Fibroblast of lung (primary cell): ENCODE measurements at places on chromosomes 7 and 10.
A peak's percentile ranks its signal among the peaks of the same experiment; 100 is the strongest.

DNA sequence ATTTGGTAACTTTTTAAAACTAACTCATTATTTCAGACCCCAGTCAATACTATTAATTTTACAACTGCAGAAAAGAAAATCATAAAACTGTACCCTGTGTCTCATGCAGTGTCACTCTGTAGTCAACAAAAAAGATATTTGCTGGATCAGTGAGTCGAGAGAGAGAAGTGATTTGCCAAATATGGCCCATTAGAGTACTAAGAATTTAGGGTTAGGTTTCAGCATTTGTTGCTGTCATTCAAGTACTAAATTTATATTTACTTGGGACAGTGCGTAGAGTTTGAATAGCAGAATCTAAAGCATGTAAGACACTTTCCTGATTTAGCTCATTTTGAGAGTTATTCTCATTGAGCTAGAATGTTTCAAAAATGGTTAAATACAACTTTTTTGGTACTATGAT, 38.9 kb downstream of the CACNA2D1 start:
- no peaks in the 10 kb centered on the region for H3K4me1 ChIP-seq
- no peak overlapping the region for H3K4me3 ChIP-seq
- H3K36me3 ChIP-seq = no peaks in the 10 kb centered on the region
- H3K27me3 ChIP-seq = no peaks in the 10 kb centered on the region
- no peak overlapping the region for H3K27ac ChIP-seq

DNA sequence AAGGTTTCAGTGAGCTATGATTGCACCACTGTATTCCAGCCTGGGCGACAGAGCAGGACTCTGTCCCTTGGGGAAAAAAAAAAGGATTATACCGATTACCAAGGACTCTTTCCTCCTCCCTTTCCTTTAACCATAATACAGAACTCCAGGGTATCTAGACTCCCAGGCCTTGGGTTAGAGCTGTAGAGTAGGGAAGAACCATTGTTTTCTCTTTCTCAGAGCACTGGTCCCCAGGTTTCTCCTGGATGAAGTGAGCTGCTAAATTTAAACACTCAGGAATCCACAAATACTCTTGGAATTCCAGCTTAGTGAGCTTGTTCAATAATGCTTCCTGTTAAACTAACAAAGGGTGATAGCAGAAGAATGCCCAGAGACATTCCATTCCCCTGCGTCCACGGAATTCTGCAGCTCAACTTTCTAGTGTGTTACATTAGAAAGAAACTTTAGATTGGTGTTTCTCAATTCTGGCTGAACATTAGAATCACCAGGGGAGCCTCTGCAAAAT, 14.6 kb upstream of the RPEL1 start:
- H3K27ac ChIP-seq = peak overlapping the region; percentile 62
- no peak overlapping the region for H3K4me3 ChIP-seq
- peak; percentile 89 for DNase-seq
- H3K4me1 ChIP-seq = peaks cover 14% of the 10 kb centered on the region

GRCh38 chr7:69228212-69228811, 370.0 kb upstream of the AUTS2 start:
- no peaks in the 10 kb centered on the region for H3K27me3 ChIP-seq
- H3K36me3 ChIP-seq = no peaks in the 10 kb centered on the region
- H3K27ac ChIP-seq = no peak overlapping the region
- no peak for DNase-seq

GRCh38 chr10:35870665-35871310, 228.7 kb upstream of the FZD8 start:
- H3K36me3 ChIP-seq = no peaks in the 10 kb centered on the region
- no peak overlapping the region for H3K27ac ChIP-seq
- H3K4me3 ChIP-seq = no peak overlapping the region
- peaks cover 2% of the 10 kb centered on the region for H3K4me1 ChIP-seq

DNA sequence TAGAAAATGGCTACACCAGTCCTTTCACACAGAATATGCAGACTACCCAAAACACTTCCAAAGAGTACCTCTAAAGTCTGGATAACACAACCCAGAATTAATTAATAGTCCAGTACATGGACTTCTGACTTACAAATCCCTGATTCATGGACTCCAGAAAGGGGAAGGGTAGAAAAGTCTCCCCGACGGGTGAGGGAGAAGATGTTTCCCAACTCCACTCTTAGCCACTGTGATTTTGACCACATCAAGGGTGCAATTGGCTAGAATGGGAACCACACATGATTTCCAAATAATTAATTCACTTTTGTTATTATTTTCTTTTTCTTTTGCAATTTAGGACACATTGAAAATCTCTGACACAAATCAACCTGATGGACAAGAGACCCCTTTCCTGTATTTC, 1.4 kb downstream of the TMEM130 start:
- H3K27me3 ChIP-seq = peaks cover 13% of the 10 kb centered on the region
- H3K36me3 ChIP-seq = no peaks in the 10 kb centered on the region
- DNase-seq = no peak
- H3K4me3 ChIP-seq = no peak overlapping the region
- no peak overlapping the region for H3K27ac ChIP-seq
- peaks cover 2% of the 10 kb centered on the region for H3K4me1 ChIP-seq

DNA sequence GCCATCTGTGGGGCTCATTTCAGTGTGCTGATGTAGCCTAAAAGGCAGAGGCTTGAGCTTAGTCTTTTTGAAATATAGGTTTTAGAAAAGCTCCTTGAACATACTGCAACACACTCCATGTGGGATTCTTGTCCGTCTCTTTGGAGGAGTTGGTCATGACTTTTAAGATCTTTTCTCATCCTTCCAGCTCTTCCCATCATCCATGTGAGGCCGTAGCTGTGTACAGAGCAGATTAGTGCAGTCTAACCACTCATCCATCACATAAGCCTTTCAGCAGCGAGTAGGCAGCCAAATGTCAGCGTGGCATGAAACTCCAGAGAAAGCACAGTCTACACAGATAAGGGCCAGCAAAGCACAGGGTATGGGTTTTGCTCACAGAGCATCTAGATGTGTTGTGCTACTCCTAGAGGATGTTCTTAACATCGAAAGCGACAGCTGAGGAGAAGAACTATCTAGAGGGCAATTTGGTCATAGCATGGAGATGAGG, 28.1 kb upstream of the NPVF start:
- no peak overlapping the region for H3K4me3 ChIP-seq
- no peaks in the 10 kb centered on the region for H3K4me1 ChIP-seq
- H3K27me3 ChIP-seq = peaks cover 6% of the 10 kb centered on the region
- H3K27ac ChIP-seq = no peak overlapping the region
- H3K36me3 ChIP-seq = no peaks in the 10 kb centered on the region

GRCh38 chr7:107966711-107967110, 36.2 kb downstream of the LAMB1 start:
- peak; percentile 58 for DNase-seq
- no peaks in the 10 kb centered on the region for H3K27me3 ChIP-seq
- no peak overlapping the region for H3K27ac ChIP-seq
- H3K4me3 ChIP-seq = no peak overlapping the region
- H3K4me1 ChIP-seq = peaks cover 12% of the 10 kb centered on the region

- no peak overlapping the region for H3K27ac ChIP-seq
- no peaks in the 10 kb centered on the region for H3K27me3 ChIP-seq
- no peaks in the 10 kb centered on the region for H3K4me1 ChIP-seq
- no peak overlapping the region for H3K4me3 ChIP-seq
Measured at GRCh38 chr10:43203448-43204041, 63.3 kb downstream of the RASGEF1A start.

- DNase-seq = no peak
- peaks cover 4% of the 10 kb centered on the region for H3K36me3 ChIP-seq
- no peak overlapping the region for H3K4me3 ChIP-seq
- peaks cover 5% of the 10 kb centered on the region for H3K4me1 ChIP-seq
Measured at GRCh38 chr10:61961278-61961677, 59.8 kb downstream of the ARID5B start.

GRCh38 chr7:100859856-100860255, 7.3 kb upstream of the TRIP6 start:
- no peak overlapping the region for H3K27ac ChIP-seq
- no peak for DNase-seq
- peaks cover 14% of the 10 kb centered on the region for H3K36me3 ChIP-seq
- no peak overlapping the region for H3K4me3 ChIP-seq
- no peaks in the 10 kb centered on the region for H3K4me1 ChIP-seq

- no peak for DNase-seq
- no peaks in the 10 kb centered on the region for H3K27me3 ChIP-seq
- no peaks in the 10 kb centered on the region for H3K36me3 ChIP-seq
- no peak overlapping the region for H3K4me3 ChIP-seq
- H3K4me1 ChIP-seq = no peaks in the 10 kb centered on the region
- H3K27ac ChIP-seq = no peak overlapping the region
Measured at GRCh38 chr7:157096286-157097055, 42.3 kb upstream of the UBE3C start.

GRCh38 chr10:59708816-59709394, 745 bp downstream of the SLC16A9 start:
- H3K4me1 ChIP-seq = no peaks in the 10 kb centered on the region
- H3K27me3 ChIP-seq = peaks cover 27% of the 10 kb centered on the region
- H3K4me3 ChIP-seq = peak overlapping the region; percentile 35
- no peaks in the 10 kb centered on the region for H3K36me3 ChIP-seq

DNA sequence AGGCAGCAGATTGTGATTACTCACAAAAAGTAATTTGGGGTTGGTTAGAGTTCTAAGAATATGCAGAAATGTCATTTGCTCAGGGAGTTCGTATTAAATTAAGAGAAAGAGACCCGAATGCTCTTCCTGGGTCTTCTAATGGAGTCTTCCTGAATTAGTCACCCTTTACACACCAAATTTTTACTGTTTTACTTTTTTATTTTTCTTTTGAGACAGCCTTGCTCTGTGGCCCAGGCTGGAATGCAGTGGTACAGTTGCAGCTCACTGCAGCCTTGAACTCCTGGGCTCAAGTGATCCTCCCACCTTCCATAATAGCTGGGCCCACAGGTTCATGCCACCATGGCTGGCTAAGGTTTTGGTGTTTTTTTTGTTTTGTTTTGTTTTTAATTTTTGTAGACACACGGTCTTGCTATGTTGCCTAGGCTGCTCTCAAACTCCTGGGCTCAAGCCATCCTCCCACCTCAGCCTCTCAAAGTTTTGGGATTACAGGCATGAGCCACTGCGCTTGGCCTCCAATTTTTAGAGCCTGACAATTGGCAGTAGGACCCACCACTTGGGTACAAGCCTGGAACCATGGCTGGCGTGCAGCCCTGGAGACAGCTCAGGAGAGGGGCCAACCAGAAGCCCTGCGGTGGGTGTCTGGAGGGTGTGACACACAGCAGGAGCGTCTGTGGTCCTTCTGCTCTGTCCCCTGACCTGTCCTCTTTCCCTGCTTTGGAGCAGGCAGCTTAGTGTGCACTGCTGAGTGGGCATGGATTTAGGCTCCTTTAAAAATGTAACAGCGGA, 16.4 kb upstream of the BHLHA15 start:
- no peak overlapping the region for H3K4me3 ChIP-seq
- H3K27me3 ChIP-seq = no peaks in the 10 kb centered on the region
- H3K4me1 ChIP-seq = no peaks in the 10 kb centered on the region

DNA sequence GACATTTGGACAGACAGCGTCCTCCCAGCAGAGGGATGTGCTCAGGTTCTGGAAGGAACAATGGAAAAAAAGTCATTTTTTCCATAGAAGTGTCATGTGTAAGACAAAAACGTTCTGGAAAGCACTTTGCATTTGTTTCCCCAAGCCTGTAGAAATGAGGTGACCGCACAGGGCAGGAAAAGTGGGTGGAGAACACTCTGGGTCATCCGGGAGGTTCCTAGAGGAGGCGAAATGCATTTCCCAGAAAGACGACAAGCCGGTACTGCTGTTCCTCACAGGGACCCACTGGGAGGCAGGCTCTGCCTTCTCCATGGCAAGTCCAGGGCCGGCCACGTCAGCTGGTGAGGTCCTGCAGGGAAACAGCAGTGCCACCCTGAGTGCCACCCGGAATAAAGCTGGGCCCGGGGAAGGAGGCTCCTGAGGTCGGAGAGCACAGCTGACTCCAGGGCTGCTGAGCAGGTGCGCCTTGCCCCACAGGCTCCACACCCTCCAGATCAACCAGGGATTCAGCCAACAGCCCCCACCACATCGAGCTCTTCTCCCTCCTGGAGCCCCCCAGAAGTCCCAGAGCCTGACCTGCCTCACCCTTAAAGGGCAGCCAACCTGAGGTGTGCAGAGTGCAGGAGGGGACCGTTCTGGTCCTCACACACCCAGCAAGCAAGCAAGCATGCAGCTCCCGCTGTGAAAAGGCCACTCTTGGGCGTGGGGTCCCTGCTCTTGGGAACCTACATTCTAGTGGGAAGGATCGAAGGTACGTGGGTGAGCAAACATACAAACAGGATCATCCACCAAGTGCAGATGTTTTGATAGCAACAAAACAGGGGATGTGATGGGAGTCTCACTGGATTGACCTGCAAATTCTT, 28.8 kb upstream of the INPP5A start:
- no peaks in the 10 kb centered on the region for H3K27me3 ChIP-seq
- H3K4me3 ChIP-seq = no peak overlapping the region
- H3K4me1 ChIP-seq = peaks cover 4% of the 10 kb centered on the region
- no peak for DNase-seq
- H3K27ac ChIP-seq = no peak overlapping the region

DNA sequence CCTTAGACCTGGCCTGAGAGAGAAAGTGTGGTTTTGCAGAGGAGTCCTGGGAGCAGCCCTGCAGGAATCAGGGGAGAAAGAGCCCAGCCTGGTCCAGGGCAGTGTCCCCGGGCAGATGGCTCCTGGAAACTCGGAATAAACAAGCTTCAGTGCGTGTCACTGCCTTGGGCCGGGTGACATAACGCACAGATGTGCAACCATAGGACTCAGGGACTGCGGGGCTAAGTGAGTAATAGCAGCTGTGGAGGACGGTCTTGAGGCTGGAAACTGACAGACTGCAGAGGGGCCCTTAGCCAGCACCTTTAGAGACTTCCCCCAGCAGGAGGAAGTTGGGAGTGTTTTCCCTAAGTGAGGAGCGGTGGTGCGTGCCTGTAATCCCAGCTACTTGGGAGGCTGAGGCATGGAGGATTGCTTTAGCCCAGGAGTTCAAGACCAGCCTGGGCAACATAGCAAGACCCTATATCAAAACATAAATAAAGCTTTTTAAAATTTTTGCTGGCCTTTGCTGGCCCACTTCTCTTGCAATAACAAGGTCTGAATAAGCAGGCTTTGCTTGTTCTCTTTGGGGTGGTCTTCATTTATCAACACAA, 5.3 kb upstream of the CLIP2 start:
- H3K27ac ChIP-seq = no peak overlapping the region
- DNase-seq = peak; percentile 38
- H3K4me1 ChIP-seq = peaks cover 18% of the 10 kb centered on the region

DNA sequence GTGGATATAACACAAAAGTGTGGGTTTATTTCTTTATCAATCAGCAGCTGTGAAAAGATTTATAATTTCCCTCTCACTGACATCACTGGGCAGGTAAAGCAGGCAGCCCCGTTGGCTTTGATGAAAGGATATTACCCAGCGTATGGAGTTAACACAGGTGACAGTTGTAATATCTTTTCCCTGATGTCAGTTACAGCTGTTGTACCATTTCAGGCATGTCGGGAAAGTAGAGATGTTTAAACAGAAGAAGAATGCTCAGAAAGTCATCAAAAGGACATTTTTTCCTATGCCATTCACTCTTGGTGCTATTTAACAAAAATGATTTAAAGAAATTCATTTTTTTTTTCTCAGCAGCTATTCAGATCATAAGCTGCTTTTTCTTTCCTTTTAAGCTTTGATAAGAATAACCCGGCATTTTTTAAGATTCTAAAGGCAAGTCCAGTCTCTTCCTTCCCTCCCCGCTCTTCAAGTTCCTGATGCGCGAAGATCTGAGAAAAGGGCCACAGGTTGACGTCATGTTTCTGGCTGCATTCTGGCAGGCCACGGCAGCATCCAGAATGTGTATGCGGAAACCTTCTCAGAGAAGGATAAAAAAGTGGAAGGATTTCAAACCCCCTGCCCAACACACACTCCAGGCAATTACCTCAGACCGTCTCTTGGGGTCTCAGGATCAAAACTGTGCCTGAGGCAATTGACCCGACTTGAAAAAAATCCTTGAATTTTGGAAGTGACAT, 32.5 kb upstream of the ADAM12 start:
- peaks cover 2% of the 10 kb centered on the region for H3K4me1 ChIP-seq
- H3K27me3 ChIP-seq = no peaks in the 10 kb centered on the region
- H3K36me3 ChIP-seq = no peaks in the 10 kb centered on the region
